NCI-H2081 (cell line): ENCODE measurements at places on chromosomes 5 and 9.

- DNase-seq, result no peak
These were observed 19.7 kb downstream of the OR2V2 start for GRCh38 chr5:181166812-181167733.

DNA sequence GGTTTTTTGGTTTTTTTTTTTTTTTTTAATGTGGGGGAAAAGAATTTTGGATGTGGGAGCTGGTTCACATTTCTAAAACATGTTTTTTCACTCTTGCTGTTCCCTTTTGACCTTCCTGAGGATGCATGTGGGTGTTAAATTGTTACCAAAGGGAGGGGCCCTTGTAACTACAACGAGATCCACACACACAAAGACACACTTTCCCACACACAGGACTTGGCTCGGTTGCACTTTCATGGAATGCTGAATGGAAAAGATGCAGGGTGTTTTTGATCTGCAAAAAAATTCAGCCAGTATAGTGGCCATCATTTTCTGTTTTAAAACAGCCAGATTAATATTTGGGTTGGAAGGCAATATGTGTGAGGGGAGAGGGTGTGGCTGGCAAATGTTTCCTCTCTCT is 576.9 kb downstream of the EBF1 start:
- no peak for DNase-seq

DNA sequence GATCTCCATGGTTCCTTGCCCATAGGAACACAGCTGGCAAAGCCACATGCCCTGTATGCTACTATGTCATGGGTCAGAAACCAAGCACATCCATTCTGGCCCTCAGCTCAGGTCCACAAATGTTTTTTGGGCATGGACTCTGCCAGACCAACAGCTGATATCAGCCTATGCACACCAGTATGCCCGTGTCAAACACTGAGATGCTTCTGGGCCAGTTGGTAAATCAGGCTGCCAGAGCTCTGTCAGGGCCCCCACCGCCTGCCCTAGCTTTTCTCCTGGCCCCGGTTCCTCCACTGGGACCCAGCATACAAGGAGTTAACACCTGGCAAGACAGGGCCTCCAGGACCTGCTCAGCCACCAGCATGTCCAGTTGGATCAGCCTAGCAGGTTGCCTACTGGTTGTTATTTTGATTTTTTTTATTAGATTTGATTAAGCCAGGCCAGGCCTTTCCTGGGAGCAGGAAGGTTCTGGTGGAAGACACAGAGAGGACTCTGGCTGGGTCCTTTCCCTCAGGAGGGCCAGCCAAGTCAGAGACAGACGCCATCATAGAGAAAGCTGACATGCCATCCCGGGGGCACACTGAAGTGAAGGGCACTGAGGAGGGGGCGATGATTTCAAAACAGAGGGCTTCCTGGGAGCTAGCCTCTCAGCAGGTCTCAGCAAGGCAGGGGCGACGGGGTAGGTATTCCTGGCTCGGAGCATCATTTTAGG is 65.8 kb downstream of the TSTD2 start:
- no peak for DNase-seq

GRCh38 chr5:112998296-112998695 is 21.7 kb downstream of the DCP2 start:
- DNase-seq, result no peak

DNA sequence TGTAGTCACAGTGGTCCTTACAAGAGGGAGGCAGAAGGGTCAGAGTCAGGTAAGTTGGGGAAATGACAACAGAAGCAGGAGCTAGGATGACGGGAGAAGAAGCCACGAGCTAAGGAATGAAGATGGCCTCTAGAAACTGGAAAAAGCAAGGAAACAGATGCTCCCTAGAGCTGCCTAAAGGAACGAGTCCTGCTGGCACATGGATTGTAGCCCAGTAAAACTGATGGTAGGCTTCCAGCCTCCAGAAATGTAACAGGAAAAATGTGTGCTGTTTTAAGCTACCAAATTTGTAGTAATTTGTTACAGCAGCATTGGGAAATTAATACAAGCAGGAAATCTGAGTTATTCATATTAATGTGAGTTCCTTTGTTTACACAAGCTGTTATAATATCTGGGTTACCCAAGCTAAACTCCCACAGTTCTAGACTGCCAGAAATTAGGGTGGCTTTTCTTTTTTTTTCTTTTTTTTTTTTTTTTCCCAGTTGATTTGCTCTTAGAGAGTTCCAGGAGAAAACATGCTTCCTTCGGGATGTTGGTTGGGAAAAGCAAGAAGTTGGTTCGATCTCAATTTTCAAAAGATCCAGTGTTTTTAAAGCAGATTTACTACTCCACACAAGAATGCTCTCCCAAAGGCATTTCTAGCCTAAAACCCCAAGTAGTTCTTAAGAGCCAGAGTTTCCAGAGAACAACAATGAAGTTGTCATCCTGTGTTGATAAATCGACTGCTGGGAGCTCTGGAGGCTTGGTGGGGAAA is 400.0 kb upstream of the SLC24A2 start:
- no peak for DNase-seq

DNA sequence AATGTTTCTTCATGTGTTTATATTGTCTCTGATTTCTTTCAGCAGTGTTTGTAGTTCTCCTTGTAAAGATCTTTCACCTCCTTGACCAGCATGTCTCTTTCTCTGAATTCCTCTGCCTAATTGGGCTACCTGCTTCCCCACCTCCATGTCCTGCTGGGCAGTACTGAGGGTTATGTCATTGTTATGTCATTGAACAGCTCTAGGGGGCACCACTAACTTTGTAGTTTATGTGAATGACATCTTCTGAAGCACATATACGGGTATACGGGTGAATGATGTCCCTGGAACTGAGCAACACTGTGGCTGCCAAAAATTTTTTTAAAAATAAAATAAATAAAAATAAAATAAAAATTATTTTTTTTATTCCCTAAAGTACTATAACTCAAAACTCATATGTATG is 16.9 kb upstream of the SNCAIP start:
- DNase-seq, result peak; percentile 11

- DNase-seq, result no peak
These were observed 1029.9 kb upstream of the WWC1 start for GRCh38 chr5:167261309-167262100.

DNA sequence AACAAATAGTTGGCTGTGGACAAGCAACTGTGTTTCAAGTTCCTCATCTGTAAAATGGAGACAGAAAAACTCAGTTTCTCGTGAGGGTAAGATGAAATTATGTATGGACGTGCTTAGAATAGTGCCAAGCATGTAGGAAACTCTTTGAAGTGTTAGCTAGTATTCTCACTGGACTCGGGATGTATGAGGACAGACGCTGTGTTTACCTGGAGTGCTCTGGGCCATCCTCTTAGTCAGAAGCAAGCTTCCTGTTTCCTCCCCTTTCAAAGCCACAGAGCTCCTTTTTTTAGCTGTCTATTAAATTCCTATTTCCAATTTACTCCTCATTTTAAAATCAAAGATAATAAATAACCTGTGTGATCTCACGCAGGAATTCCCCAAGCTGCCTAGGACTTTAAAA is 23.8 kb upstream of the IQGAP2 start:
- DNase-seq, result no peak

- peak; percentile 49 for DNase-seq
These were observed 145.7 kb upstream of the DAB2 start for GRCh38 chr5:39570403-39571027.

GRCh38 chr9:87588339-87588738 is 90.7 kb downstream of the DAPK1 start:
- DNase-seq, result peak; percentile 57

GRCh38 chr5:137589185-137589584 is 90.1 kb upstream of the SPOCK1 start:
- no peak for DNase-seq

GRCh38 chr5:81924442-81924841 is 47.4 kb upstream of the ATG10 start:
- no peak for DNase-seq

DNA sequence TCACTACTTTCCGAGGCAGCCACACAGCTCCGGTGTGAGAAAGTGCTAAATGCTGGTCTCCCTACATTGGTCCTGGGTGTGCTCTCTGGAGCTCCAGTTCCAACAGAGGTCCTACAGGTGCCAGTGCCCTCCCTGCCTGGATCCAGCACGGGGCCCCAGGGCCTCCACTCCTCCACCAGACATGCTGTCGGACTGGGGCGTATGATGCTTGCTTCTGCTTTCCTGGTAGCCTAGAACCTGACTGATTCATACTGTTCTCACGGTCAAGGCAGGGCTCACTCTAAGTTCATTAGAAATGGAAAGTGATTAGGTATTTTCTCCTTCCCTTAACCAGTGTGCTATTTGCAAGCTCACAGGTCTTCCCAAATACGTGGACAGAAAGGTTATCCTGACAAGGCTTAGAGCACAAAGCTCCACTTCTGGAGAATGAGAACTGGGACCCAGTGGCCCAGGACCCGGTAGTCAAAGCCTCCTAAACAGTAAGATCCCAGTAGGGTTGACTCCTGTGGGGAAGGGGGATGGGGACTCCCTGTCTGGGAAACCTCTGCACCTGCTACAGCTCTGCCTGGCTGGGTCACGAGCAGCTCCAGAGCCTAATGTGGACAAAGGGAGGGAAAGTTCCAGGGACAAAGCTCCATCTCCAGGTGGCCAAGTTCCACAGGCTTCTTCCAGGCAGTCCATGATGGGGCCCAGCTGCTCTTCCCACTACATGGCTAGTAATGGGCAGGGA is 98.1 kb downstream of the PAX5 start:
- DNase-seq, result no peak

DNA sequence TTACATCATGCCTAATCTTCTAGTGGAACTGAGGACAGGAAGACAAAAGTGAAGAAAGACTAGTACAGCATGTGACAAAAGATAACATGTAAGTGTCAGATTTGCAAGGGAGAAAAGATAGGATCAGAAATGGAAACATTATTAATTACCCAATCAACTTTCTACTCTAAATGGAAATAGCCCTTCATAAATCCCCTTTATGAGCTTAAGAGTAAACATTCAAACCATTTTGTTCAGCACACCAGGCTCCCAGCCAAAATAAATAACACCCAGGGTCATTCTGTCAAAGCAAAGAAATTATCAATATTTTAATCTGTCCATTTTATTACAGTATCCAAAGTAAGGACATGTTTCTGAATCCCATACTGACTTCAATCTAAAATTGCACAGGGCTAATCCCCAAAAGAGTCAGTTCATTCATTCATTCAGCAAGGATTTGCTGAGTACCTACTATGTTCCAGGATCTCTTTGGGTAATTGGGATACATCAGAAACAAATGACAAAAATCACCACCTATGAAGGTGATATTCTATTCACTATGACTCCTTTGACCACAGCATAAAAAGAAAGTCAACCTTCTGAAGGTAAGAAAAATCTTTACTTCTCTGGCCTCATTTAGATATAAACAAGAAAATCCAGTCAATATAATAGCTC is 5.3 kb downstream of the PRELID2 start:
- peak; percentile 21 for DNase-seq

DNA sequence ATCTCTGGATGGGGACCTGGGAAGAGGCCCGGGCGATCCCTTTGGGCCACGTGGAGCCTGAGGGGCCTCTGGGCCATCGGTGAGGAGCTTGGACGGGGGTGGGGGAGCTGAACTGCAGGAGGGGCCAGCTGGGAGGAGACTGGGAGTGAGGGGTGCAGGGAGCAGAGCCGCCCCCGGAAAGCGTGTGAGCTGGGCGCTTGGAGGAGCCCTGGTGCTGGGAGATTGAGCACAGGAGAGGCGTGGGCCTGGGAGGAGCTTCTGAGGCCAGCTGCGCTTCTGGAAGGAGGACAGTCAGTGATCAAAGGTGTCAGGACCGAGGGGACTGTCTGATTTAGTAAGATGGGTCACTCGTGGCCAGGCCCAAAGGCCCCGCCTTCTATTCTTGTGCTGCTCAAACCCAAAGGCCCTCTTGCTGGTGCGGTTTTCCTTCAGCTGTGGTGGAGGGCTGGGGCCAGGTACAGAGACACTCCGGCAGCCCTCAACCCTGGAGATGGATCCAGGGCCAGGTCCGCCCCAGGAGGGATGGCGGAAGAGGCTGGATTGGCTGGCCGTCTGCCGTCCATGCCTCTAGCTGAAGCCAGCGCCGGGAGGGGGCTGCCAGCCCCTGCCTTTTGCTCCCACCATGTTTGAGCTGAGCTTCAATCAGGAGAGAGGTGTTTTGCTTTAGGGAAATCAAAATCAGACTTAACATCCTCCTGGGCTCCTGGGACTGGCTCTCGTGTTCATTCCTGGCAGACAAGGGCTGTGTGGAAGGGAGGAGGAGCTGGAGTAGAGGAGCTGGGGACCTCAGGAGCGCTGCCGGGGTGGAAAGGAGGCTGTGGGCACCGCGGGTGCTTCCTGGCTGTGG is 21.6 kb downstream of the NCS1 start:
- no peak for DNase-seq

- no peak for DNase-seq
These were observed 23.7 kb downstream of the NIPBL start for GRCh38 chr5:36900283-36900682.

DNA sequence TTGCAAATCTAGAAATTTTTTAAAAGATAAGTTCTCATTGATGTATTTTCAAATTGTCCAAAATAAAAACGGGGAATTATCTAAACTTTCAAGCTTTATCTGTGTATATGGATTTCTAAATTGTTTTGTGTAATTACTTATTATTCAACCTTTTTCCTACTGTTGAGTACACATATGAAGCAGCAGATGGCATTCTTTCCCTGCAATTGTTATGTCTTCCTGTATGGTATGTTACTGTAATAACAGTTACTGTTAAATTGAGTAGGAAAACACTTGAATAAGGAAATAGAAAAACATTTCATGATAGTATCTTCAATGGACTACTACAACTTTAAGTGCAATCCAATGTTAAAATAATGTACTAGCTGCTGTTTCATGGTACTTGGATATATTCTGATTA is 124.8 kb downstream of the RANBP17 start:
- peak; percentile 22 for DNase-seq

GRCh38 chr5:56346741-56347535 is 113.8 kb upstream of the ANKRD55 start:
- no peak for DNase-seq
